ENCODE measurements at places on chromosomes 7 and 10.

DNA sequence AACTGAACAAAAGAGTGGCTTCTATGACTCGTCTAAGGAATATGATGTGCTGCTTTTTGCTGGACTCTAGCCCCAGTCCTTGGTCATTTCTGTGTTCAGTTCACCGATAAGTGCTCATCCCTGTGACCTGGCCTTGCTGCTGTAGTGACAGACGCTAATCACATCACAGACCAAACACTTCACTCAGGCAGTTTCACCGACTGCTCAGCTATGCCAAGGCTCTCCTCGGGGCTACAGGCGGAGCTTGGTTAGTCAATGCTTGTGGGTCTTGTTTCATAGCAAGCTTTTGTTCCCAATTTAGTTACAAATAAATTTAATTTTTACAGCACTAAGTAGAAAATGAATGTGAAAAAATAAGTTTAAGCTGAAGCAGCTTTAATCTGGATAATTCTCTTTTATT lies 190.8 kb upstream of the PRKCQ start:
- no peak for DNase-seq

GRCh38 chr7:2820508-2820934 lies 23.6 kb downstream of the GNA12 start:
- peak; percentile 57 for DNase-seq

DNA sequence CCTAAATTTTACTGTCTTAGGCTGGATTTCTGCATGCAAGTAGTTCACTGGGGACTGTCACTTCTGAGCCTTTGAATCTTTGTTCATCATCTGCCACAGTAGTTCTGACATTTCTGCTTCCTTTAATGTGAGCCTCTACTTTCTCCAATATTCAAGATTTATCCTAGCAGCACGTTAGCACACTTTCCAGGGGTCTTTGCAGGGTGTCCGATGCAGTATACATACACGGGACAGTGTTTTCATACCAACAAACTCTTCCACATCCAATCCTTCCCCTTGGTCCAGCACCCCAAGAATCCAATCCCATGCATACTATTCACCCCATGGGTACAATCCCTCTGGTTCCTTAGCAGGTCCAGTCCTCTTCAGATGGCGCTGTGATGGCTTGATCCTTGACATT lies 22.7 kb upstream of the NPTX2 start:
- no peak for DNase-seq

DNA sequence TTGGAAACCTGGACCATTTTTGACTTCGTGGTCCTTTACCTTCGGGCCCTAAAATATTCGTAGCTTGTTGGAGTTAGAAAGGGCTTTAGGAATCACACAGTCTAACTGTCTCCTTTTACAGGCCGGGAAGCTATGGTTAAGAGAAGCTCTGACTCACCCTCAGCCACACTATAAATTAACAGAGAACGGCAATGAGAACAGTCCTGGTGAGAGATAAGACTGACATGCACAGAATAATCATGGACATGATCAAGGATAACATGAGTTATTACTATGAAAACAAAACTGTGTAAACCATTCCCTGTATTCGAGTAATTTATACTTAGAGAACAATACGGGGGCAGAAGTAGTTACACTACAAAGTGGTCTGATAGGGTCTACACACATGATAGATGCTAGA lies 162.5 kb upstream of the MALRD1 start:
- DNase-seq: no peak

- no peak for DNase-seq
Measured at GRCh38 chr7:49487830-49488140, 285.7 kb upstream of the VWC2 start.

- DNase-seq: peak; percentile 83
Measured at GRCh38 chr10:77513781-77514331, 123.8 kb downstream of the KCNMA1 start.

GRCh38 chr10:65194126-65194525 lies 1672.9 kb downstream of the REEP3 start:
- DNase-seq: no peak

DNA sequence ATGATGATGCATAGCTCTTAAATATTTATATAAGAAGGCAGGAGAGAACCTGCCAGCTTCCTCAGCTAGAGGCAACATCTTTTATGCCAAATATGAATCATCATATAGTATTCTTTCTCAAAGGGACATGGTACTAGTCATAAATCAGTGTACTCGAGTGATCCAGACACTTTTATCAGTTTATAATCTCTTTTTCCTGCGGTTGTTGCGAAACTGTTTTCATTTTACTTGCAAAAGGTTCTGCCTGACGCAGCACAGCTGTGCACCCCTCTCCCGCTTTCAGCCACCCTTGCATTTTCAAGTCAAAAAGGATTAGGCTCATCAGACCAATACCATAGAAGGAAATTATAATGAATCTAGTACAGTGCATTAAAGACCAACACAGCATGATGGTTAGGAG lies 332.3 kb upstream of the PRKCQ start:
- DNase-seq: no peak

GRCh38 chr10:13993673-13994089 lies 337.0 kb downstream of the FRMD4A start:
- no peak for DNase-seq

GRCh38 chr7:150854066-150855000 lies 2.0 kb downstream of the AOC1 start:
- DNase-seq: no peak

- DNase-seq: no peak
Measured at GRCh38 chr7:1104516-1105179, 16.7 kb downstream of the GPER1 start.

DNA sequence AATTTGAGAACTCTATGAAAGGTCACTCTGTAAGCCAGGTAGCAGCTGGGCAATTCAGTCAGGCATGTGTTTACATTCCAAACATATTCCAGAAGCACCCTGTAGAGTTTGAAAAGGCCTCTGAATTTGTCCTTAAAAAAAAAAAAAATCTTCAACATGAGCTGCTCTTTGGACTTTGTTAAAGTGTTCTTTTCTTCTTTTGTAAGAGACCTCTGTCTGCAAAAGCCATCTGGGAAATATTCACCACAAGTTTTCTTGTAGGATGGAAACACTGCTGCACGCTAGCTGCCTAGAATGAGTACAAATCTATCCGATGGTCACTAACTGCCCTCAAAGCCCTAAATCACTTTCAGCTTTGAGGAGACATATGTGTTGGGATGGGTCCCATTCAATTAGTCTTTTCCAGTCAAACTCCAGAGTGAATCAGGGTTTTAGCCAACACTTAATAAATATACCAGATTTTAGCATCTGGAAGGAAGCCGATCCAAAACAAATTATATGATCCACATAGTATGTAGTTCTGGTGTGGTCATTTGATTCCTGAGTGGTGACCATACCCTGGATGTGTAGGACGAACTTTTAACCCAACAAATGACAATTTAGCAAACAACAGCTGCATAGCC lies 85.9 kb downstream of the CD36 start:
- DNase-seq: no peak

DNA sequence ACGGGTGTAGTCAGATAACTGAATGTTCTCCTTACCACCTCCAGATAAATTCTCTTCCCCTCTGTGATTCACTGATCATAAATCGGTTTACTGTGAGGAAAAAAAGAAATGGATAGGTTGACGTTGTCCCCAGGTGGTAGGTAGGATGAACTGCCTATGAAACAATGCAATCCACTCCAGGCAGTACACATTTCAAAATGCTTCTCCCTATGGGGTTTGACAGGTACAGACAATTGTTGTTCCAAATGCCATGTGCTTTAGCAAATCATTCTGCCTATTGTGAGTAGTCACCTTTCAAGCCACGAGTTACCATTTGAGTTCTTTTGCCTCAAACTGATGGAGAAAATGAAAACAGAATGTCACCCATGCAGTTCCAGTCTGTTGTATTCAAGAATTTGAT lies 21.8 kb downstream of the VIM start:
- DNase-seq: no peak

DNA sequence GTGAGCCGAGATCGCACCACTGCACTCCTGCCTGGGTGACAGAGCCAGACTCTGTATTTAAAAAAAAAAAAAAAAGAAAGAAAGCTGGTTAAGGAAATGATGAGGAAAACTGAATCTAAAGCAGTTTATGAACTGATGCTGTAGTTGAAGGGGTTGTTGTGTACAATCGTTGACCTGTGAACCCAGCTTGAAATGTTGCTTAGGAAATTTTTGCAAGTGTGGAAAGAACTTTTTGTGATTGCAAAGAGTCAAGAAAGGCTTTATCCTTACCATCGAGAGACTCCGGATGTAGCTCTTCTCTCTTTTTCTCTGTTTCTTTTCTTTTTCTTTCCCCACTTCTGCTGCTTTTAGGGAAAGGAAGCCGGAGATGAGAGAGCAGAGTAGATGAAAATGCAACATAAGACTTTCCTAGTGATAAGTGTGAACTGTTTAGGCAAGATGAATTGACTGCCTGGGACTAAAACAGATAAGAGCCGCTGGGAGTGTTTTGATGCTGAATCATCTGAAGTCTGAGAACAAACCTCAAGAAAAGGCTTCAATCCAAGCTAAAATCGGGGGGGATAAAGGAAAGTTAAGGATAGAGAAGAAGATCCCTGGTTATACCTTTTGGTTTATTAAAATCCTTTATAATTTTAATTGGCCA lies 69.0 kb downstream of the TAF3 start:
- DNase-seq: no peak

GRCh38 chr10:61643316-61643751 lies 19.4 kb upstream of the CABCOCO1 start:
- no peak for DNase-seq

GRCh38 chr10:104209575-104210198 lies 22.5 kb downstream of the CFAP43 start:
- DNase-seq: peak; percentile 40
